ENCODE measurements at places on chromosomes 11 and 22.

DNA sequence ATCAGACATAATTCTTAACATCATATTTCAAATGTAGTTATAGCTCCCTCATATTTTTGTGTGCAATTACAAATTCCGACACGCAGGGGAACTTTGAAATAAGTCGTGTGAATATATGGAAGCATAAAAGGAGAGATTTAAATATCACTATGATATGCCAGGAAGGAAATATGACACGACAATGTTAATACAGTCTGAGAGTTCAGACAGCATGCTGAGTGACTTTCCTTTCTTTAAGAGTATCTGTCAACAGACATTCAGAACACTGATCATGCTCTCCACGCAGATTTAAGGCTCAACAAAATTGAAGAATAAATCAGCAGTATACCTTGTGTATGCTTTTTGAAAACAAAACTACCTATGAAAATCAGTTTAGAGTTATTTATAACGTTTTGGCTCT, 232.6 kb upstream of the CARD18 start:
- DNase-seq, result no peak

DNA sequence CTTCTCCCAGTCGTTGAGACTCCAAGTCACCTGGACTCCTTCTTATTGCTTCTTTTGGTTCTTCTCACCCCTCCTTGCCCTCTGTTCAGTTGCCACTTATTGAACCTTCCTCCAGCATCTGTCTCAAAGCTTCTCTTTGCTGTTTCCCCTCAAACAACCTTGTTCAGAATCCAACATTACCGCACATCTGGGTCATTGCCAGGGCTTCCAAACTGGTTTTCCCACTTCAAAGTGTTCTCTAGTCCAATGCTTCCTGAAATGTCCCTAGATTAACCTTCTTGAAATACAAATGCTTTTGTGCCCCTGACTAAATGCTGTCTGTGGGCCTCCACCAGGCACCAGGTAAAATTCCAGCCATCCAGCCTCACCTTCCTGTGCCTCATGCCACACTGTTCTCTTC, 100.8 kb upstream of the TTC12 start:
- DNase-seq, result no peak

- DNase-seq, result no peak
These were observed 15.1 kb downstream of the PITPNB start for GRCh38 chr22:27903805-27904473.

DNA sequence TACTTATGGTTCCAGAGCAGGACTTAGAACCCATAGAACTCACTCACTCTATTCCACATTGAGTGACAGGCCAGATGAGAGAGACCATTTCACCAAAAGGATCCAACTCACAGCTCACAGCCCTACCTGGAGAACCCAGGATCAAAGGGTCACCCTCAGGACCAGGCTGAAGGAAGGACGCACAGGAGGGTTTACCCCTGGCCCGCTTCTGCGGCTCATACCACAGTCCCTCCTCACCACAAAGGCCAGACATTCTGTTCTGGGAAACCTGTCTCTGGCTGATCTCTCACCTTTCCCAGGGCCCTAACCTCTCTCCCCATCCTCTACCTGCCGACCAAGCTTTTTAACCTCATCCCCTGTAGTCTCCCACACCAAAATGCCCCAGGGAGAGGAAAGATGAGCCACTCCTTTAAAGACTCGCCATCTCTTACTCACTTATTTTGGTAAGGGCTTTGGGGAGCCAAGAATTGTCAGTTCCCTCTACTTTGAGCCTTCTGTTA, 4.7 kb downstream of the FOSL1 start:
- no peak for DNase-seq

DNA sequence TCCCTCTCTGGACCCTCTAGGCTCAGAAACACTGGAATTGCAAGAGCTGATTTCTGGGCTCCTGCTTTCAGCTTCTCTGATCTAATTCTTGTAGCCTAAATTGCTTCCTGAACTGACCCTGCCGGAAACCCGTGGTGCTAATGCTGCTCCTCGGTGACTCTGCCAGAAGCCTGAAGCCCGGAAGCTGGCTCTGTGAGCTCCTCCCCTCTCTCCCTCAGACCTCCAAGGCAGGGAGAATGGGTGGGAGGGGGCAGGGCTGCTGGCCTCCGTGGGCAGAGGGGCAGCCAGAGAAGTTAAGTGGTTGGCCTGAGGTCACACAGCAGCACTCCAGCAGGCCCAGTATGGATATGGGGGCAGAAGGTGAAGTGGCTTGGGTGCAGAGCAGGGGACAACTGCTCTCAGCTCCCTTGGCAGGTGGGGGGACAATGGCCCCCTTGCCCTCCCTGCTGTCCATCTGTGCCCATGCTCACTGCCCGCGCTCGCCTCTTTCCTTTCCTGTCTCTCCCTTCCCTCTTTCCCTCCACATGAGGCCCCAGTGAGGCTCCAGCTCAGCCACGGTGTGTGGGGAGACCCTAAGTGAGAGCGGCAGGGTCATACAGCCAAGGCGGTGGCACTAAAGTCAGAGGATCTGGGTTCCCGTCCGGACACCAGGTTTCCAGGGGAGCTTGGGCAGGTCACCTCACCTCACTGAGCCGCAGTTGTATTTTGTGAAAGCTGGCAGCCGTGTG, 16.2 kb downstream of the CAPN5 start:
- peak; percentile 41 for DNase-seq

- peak; percentile 50 for DNase-seq
These were observed 35.0 kb upstream of the JAM3 start for GRCh38 chr11:134033696-134034491.

GRCh38 chr11:17558025-17558780, 11.1 kb downstream of the OTOG start:
- no peak for DNase-seq

GRCh38 chr11:128853559-128853958, 13.5 kb downstream of the KCNJ1 start:
- DNase-seq, result no peak

DNA sequence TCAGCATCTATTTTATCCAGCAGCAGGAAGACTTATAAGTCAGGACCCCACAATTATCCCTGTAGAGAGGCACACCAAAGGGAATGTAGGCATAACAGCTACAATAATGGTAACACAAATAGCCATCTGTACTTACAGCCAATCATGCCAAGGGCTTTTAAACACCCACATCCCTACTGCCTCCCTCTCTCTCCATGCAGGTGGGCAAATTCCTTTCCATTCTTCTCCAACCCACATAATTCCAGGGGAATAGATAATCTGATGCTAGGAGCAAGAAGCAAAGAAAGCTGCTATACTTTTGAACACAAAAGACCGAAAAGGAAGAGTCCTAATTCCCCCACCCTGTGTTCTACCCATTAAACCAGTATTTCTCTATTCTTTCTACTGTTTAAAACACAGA, 46.7 kb downstream of the RBFOX2 start:
- no peak for DNase-seq
